ENCODE measurements at places on chromosomes 13 and 19.

- peak; percentile 50 for DNase-seq
Observed at GRCh38 chr13:109785141-109785891, 1.1 kb downstream of the IRS2 start.

GRCh38 chr13:84946192-84946591 is 853.0 kb downstream of the SLITRK6 start:
- DNase-seq, result no peak

DNA sequence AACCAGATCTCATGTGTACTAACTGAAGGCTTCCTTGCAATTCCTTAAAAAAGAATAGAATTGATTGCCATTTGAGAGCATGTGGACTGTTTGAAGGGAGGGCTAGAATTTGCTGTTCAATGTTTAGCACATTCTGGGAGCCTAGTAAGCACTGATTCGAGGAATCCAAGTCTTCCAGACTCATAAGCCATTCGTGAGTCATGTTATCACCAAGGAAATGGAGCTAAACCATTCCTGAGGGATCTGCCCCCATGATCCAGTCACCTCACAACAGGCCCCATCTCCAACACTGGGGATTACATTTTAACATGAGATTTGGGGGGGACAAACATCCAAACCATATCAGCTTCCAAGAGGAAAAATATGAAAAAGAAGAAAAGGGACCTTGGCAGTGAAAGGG is 276.4 kb downstream of the KCNRG start:
- no peak for DNase-seq

DNA sequence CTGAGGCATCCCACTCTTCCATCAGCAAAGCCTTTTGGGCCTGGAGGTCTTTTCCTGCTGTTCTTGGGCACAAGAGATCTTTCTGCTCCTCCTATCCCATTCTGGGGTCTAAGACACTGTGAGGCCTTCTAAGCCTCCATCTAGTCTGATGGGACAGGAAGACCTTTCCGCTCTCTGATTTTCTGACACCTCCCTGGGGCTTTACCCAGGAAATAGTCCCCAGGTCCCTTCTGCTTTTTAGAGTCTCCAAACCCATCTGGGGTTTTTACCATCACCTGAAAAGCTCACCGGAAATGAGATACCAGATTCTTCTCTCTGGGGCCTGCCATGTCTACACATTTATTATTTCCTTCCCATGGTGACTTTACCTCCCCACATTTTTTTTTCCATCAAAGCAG is 21.1 kb downstream of the CLEC17A start:
- no peak for DNase-seq

All from SHP77 (cell line).